GM23248 (cell line): ENCODE measurements at places on chromosomes 4 and X.

DNA sequence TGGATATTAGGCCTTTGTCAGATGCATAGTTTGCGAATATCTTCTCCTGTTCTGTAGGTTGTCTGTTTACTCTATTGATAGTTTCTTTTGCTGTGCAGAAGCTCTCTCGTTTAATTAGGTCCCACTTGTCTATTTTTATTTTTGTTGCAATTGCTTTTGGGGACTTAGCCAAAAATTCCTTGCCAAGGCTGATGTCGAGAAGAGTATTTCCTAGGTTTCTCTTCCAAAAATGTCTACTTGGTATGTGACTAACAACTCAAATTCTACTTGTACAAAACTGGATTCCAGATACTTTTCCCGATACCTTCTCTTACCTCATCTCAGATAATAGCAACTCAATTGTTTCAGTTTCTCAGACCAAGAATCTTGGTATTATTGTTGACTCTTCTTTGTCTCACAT, 142.4 kb upstream of the GLRA2 start:
- DNase-seq = no peak

DNA sequence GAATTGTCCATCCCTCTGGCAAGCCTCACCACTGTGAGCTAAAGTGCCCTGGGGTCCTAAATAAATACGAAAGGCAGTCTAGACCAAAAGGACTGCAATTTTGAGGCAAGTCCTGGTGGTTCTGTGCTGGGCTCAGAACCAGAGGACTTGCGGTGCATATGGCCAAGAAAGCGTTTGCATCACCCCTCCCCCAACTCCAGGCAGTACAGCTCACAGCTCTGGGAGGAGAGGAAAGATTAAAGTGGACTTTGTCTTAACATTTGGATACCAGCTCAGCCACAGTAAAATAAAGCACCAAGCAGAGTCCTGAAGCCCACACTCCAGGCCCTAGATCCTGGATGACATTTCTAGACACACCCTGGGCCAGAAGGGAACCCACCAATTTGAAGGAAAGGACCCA, 24.9 kb downstream of the RNF128 start:
- no peak for DNase-seq

GRCh38 chrX:135081693-135082404, 29.9 kb upstream of the RTL8A start:
- DNase-seq = no peak

GRCh38 chrX:18649498-18649951, 22.4 kb downstream of the RS1 start:
- DNase-seq = no peak
